ENCODE measurements at places on chromosomes 13 and 19. TPM values are rescaled to one million over a fixed set of nuclear protein-coding genes. Genes with fewer than 3 reads are reported as not detected.

GRCh38 chr19:12543855-12544254, 7.4 kb downstream of the ZNF564 start:
- H3K36me3 ChIP-seq, result peaks cover 14% of the 10 kb centered on the region
- H3K4me1 ChIP-seq, result no peaks in the 10 kb centered on the region
- no peak for DNase-seq
- H3K27me3 ChIP-seq, result no peaks in the 10 kb centered on the region
- H3K27ac ChIP-seq, result no peak overlapping the region

GRCh38 chr13:63351533-63351932, 1935.9 kb upstream of the PCDH20 start:
- H3K36me3 ChIP-seq, result no peaks in the 10 kb centered on the region
- no peak overlapping the region for H3K27ac ChIP-seq
- H3K4me1 ChIP-seq, result no peaks in the 10 kb centered on the region
- no peaks in the 10 kb centered on the region for H3K27me3 ChIP-seq
- no peak overlapping the region for H3K4me3 ChIP-seq

GRCh38 chr19:50658441-50659317, 9.4 kb downstream of the C19orf81 start:
- peak; percentile 94 for DNase-seq
- H3K27ac ChIP-seq, result peak overlapping the region; percentile 78
- H3K36me3 ChIP-seq, result peaks cover 21% of the 10 kb centered on the region
- peaks cover 21% of the 10 kb centered on the region for H3K4me1 ChIP-seq
- H3K27me3 ChIP-seq, result peaks cover 5% of the 10 kb centered on the region

DNA sequence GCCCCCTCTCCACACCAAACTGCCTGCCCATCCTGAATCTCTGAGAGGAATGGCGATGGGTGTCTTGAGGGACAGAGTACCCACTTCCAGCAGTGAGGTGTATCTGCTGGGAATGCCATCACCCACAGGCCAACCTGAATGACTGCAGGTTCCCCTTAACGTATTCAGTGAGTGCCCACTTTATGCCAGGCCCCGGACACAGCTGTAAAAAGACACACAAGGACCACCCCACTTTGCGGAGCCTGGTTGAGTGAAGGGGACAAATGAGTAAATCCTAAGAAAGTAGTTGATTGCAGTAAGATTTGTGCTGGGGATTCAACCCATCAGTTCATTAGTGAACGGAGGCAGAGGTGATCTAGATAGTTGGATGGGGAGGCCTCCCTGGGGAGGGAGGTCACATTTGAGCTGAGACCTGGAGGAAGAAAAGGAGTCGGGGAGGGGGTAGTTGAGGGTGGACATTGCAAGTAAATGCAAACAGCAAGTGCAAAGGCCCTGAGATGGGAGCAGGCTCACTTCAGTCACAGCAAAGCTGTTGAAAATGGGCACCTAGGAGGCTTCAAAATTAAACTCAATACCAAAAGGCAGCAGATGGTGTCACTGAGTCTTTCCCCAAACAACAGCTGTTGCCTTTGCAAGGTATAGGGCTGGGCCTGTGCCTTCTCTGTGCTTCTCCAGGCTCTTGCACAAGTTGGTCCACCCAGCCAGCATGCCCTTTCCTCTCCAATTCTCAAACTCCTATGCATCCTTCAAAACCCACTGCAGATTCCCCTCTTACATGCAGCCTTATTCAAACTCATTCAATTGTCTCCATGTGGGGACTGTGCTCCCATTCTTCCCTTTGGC, 4.3 kb downstream of the GDF15 start:
- peaks cover 15% of the 10 kb centered on the region for H3K4me1 ChIP-seq
- no peak for DNase-seq
- no peaks in the 10 kb centered on the region for H3K36me3 ChIP-seq
- no peak overlapping the region for H3K4me3 ChIP-seq
- peaks cover 14% of the 10 kb centered on the region for H3K27me3 ChIP-seq

DNA sequence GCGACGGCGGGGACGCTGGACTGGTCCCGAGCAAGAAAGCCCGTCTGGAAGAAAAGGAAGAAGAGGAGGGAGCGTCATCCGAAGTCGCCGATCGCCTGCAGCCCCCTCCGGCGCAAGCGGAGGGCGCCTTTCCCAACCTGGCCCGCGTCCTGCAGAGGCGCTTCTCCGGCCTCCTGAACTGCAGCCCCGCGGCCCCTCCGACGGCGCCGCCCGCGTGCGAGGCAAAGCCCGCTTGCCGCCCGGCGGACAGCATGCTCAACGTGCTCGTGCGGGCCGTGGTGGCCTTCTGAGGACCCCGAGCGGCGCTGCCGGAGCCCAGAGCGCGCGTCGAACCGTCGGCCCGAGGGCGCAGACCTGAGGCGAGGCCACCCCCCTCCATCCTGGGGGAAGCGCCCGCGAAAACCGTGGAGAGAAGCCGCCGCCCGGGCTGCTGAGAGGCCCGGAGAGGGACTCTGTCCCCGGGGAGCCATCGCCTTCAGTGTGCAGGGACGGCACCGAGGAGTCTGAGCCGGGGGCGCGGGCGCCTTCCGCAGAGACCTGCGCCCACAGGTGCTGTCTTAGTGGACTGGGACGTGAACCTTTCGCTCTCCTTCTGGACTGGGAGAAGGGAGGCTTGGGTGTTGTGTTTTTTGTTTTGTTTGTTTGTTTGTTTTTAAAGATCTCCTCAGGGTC, 3.5 kb downstream of the IER2 start:
- peak overlapping the region; percentile 75 for H3K4me3 ChIP-seq
- H3K36me3 ChIP-seq, result peaks cover 10% of the 10 kb centered on the region
- peaks cover 3% of the 10 kb centered on the region for H3K27me3 ChIP-seq
- no peak for DNase-seq

- no peak overlapping the region for H3K27ac ChIP-seq
- H3K4me3 ChIP-seq, result no peak overlapping the region
- H3K4me1 ChIP-seq, result no peaks in the 10 kb centered on the region
These were observed 8.8 kb upstream of the OXGR1 start for GRCh38 chr13:97003071-97003470.

GRCh38 chr13:63449550-63449949, 2033.9 kb upstream of the PCDH20 start:
- H3K27me3 ChIP-seq, result no peaks in the 10 kb centered on the region
- DNase-seq, result no peak
- H3K36me3 ChIP-seq, result no peaks in the 10 kb centered on the region

- peak overlapping the region; percentile 63 for H3K27ac ChIP-seq
- no peaks in the 10 kb centered on the region for H3K27me3 ChIP-seq
These were observed 1.4 kb downstream of the CERS4 start for GRCh38 chr19:8210421-8211101.

GRCh38 chr19:3580156-3580934, 4.9 kb upstream of the GIPC3 start:
- H3K4me3 ChIP-seq, result no peak overlapping the region
- H3K36me3 ChIP-seq, result peaks cover 23% of the 10 kb centered on the region
- peaks cover 14% of the 10 kb centered on the region for H3K27me3 ChIP-seq

- H3K36me3 ChIP-seq, result no peaks in the 10 kb centered on the region
- no peaks in the 10 kb centered on the region for H3K27me3 ChIP-seq
- DNase-seq, result no peak
These were observed 153.7 kb downstream of the KLF5 start for GRCh38 chr13:73212482-73212881.

DNA sequence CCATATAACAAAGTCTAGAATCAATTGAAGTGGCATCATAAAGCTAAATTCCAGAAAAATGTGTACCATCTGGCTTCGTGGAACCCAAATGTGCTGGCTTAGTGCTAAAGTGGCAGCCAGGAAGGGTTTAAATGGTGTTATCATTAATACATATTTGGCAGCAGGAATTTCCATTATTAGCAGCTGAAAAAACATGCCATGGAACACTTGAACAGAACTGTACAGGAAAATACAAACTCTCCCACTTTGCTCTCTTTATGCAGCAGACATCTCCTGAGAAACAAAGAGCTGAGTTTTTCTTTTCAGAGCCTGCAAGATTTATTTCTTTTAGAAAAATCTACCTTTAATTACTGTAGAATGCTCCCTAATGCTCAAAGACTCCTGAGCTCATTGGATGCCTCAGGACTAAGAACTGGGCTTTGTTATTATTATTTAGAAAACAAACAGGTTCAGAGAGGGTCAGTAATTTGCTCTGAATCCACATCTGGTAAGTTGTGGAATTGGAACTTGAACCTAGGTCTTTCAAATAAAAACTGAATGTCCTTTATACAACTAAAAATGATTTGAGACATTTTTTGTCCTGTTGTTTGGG, 179.0 kb downstream of the LACC1 start:
- no peaks in the 10 kb centered on the region for H3K36me3 ChIP-seq
- H3K27me3 ChIP-seq, result no peaks in the 10 kb centered on the region
- peak overlapping the region; percentile 16 for H3K27ac ChIP-seq
- no peak for DNase-seq
- H3K4me1 ChIP-seq, result no peaks in the 10 kb centered on the region

DNA sequence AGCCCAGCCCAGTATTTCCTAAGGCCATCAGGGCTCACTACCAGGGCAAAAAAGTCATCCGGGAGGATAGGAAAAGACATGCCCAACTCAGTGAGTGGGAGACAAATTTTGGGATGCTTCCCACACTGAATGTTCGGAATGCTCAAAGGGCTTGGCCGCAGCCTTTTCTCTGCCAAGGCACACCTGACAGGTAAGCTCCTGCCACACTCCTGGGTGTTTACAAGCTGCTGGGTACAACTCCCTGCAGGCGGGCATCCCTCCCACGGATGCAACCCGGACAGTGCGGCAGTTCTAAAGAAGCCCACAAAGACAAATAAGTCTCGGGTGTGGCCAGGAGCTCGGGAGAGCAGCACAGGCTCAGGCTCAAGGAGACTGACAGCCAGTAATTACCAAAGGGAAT, 28.1 kb downstream of the SLC7A1 start:
- H3K36me3 ChIP-seq, result peaks cover 6% of the 10 kb centered on the region
- peaks cover 44% of the 10 kb centered on the region for H3K4me1 ChIP-seq
- DNase-seq, result no peak
- H3K27me3 ChIP-seq, result no peaks in the 10 kb centered on the region
- no peak overlapping the region for H3K27ac ChIP-seq

- DNase-seq, result no peak
- peaks cover 2% of the 10 kb centered on the region for H3K27me3 ChIP-seq
- H3K4me3 ChIP-seq, result no peak overlapping the region
These were observed 10.9 kb upstream of the DNMT1 start for GRCh38 chr19:10205636-10206035.

DNA sequence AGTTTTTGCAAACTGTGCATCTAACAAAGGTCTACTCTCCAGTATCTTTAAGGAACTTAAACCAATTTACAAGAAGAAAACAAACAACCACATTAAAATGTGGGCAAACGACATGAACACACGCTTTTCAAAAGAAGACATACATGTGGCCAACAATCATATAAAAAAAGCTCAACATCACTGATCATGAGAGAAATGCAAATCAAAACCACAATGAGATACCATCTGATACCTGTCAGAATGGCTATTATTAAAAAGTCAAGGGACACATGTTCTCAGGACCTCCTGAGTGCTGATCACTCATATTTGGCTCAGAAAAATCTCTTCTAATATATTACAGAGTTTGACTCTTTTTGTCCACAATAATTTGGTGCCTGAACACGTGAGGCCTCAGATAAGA, 14.2 kb upstream of the LILRB1 start:
- no peak overlapping the region for H3K27ac ChIP-seq
- no peak overlapping the region for H3K4me3 ChIP-seq
- no peaks in the 10 kb centered on the region for H3K36me3 ChIP-seq
- H3K4me1 ChIP-seq, result no peaks in the 10 kb centered on the region
- no peaks in the 10 kb centered on the region for H3K27me3 ChIP-seq

The IGSF23 gene
- polyA plus RNA-seq, result not detected

The THSD1 gene
- polyA plus RNA-seq, result 13.5 TPM

The SYMPK gene
- 63.9 TPM for polyA plus RNA-seq

The OLFM4 gene
- 0.80 TPM for polyA plus RNA-seq

The RUVBL2 gene
- polyA plus RNA-seq, result 109 TPM

The HNRNPA1L2 gene
- polyA plus RNA-seq, result 28.6 TPM

The CD33 gene
- polyA plus RNA-seq, result 2.9 TPM

The KLF16 gene
- polyA plus RNA-seq, result 13.4 TPM

The COX7A1 gene
- 22.2 TPM for polyA plus RNA-seq
